Osteocyte (in vitro differentiated cells): ENCODE measurements at places on chromosomes 2 and 18.
A peak's percentile ranks its signal among the peaks of the same experiment; 100 is the strongest.

DNA sequence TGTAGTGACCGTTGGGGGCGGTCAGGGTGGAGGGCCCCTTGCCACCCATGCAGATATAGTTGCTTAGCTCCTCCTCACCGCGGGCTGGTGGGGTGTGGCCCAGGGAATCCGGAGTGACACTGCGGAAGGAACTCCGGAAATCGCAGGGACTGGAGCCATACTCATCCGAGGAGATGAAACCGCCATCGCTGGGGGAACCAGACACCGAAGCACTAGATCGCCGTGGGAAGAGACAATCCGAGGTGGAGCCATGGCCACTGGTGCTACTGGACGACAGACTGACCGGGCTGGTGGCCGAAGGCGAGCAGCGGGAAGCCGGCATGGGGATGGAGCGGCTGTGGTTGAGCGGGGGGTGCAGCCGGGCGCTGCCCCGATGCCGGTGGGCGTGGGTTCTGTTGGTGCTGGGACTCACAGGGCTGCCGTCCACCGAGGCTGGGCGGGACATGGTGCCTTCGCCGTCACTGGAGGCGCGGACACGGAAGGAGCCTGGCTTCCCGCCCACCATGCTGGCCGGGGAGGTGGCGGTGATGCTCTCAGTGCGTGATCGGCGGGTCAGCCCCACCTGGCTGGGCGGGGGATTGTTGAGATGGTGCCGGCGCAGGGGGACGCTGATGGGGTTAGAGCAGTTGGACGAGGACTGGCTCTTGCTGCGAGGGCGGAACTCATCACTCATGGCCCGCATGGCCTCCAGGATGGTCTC, 2.2 kb downstream of the IRS1 start:
- DNase-seq = no peak

DNA sequence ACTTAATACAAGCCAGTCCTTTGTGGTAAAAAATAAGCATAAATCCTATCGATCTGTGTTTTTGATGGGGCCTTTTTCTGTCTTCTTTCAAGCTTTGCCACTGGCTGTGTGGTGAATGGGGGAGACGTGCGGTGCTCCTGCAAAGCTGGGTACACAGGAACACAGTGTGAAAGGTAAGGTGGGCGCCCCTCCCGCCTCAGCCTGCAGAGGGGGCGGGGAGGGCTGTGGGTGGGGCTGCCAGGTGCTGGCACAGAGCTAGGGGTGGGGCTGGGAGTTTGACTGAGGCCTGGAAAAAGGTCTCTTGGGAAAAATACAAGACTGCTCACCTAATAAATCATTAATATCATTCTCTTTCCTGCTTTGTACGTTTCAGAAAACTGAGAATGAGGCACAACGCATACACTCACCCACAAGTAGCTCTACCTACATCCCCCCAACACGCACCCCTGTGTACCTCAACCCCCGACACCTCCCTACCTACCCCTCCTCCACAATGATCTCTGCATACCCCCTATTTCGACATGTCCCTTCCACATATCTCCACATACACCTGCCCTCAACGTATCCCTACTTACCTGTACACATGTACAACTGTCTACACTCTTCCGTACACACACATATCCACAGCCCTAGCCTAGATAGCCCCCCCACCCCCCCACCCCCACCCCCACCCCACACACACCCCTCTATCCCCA, 129.7 kb upstream of the TTC39C start:
- DNase-seq = no peak

DNA sequence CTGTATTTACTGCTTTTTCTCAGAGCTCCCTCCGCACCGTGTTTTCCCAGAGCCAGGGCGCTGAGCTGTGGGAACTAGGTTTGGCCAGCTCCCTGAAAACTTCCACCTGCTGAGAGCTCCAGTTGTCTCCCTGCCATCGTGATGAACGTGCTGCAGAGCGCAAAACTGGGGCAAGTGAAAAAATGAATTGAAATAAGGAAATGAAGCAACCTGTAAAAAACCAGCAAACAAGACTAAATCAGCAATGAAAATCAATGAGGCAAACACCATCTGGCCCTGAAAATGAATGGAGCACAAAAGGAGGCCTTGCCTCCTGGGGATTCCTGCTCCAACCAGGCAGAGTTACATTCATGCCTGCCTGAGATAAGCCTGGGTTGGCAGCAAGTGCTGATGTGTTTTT, 129.9 kb downstream of the MARCHF4 start:
- DNase-seq = peak; percentile 56

DNA sequence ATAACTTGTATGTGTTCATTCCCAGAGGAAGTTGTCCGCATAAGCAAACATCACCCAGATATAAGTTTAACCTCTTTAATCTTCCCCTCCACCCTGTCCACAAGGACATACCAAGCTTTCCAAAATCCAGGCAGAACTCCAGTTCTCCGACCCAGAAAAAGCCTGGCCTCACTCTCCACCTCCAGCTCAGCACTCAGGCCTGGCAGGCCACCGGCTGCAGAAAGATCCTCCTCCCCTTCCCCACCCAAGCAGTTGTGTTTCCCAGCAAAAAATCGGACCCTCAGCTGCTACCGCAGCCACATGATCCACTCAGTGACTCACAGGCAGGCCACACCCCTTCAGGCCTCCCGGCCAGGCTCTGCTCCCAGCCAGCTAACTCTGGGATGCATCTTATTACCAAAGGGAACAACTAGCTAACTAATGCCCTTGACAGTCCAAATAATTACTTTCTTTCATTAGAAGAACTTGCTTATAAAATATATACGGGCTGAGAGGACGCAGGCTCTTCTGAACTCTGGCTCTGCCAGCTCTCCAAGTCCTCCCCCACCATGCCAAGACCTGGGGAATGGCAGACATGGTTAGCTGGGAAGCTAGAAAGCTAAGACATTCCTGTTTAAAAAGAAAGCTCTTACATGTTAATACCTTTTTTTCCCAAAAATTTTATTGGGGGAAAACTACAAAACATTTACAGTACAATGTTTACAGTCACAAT, 4.5 kb downstream of the ZFP36L2 start:
- peak; percentile 94 for DNase-seq

GRCh38 chr2:178529194-178529593, 48.9 kb downstream of the PLEKHA3 start:
- DNase-seq = no peak

DNA sequence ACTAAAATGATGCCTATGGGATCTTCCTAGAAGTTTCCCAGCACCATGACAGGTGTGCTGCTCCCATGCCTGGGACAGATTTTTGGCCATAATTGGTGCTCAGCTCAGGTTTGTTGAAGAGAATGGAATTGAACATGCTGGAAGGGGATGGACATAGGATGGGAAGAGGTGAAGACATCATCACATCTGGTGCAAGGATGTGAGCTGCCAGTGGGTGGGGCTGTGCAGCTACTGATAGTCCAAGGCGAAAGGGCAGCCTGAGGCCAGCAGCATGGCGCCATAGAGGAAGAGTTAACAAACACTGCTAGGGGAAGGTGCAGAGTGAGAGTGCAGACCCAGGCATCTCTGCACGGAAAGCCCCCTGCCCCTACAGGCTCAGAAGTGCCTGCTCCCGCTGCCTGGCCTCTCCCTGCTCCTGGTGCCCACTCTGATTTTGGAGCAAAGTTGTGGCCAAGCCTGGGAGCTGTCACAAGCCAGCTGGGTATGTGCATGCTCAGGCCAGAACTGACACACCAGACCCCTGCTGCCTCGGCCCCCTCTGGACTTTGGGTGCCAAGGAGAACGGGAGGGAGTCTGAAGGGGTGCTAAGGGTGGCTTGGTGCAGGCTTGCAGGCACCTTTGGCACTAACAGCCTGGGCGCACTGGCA, 178.6 kb downstream of the ZBTB7C start:
- DNase-seq = no peak
